ENCODE measurements at places on chromosomes 4 and X.

DNA sequence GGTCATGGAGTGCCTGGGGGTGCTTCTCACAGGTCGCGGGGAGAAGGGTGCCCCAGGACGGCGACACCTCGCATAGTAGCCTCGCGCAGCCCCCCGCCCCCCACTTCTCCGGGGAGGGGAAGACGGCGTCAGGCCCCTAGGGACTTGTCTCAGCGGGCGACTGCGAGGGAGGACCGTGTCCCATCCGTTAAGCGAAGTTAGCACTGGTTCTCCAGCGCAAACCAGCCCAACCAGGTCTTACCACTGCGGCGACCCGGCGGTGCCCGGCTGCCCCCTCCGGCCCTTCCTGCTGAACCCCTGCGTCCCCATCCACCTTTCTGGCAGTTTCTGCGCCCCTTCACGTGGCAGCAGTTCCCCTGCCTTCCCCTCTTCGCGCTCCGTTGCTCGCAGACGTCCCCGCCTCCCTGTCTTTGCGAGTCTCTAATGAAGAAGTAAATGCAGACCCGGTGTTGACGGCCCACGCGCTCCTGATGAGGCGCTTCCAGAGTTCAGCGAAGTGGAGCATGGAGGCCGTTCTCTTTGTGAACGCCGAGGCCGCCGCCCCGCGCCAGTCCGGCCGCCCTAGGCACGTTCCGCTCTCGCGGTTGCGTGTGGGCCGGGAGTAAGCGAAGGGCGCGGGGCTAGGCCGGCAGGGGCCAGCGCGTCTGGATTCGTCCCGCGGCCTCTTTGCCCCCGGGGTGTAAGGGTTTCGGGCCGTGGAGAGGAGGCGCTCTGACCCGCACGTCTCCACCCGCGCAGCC is 3.0 kb downstream of the SLIT2 start:
- DNase-seq, result no peak

DNA sequence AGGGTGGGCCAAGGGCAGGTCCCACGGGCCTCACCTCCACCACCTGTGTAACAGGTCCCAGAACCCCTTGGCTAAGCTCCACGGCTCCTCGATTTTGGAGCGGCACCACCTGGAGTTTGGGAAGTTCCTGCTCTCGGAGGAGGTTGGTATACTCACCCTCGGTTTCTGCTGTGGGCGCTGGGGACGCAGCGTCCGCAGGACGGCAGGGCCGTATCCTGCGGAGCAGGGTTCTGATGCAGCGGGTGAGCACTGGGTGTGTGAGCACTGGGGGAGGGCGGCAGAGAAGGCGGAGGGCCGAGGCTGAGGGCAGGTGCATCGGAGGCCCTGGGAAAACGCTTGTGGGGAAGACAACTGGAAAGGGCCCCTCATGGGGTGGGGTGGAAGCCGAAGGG is 11.0 kb downstream of the ATP5ME start:
- DNase-seq, result no peak

- no peak for DNase-seq
Observed at GRCh38 chrX:97102938-97103337, 219.2 kb downstream of the RPA4 start.

DNA sequence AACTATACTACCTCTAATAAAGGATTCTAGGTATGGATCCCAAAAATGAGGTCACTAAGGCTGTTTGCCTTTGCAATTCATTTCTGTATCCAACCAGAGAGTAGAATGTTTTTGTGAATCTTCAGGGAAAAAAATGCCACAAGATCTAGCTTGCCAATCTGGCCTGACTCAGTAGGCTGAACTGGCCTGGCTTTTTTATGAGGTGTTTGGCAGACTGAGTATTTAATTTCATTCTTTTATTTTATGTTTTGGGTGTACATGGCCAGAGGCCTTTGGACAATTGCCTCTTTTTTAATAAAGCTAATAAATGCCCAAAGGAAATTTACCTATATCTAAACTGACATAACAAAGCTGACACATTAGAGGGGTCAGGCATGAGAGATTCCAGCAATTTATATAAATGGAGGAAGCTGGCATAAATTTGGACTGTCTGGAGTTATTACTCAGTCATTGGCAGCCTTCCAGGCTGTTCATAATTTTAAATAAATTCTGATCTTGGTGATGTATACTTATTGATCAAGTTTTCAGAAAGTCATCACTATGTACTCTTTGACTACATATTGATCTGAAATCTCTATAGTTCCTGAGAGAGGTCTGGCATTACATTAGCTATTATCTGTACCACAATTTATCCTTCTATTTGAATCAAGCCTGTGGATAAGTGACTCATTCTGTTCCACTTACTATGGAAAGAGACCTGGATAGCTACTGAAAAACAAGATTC is 376.4 kb upstream of the NOCT start:
- no peak for DNase-seq

- DNase-seq, result no peak
Observed at GRCh38 chr4:156036496-156036895, 82.8 kb upstream of the CTSO start.

- no peak for DNase-seq
Observed at GRCh38 chr4:61451935-61452334, 251.8 kb downstream of the ADGRL3 start.

- DNase-seq, result no peak
Observed at GRCh38 chrX:152642931-152643564, 5.4 kb downstream of the GABRQ start.

DNA sequence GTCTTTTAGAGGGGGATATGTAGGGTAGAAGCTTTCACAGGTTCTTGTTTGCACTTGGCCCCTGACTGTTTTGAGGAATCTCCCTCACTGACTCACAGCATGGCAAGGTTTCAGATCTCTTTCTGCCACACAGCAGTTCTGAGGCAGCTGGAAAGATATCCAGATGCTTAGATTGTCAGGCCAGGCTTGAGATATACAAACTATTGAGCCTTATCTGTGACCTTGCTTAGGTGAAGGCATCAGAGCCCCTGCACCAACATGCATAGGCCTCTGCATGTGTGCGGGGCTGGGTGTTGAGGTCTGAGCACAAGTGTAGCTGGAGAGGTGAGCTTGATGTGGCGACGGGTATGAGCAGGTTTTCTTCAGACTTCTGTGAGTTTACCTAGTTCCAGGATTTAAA is 80.9 kb upstream of the MSANTD1 start:
- no peak for DNase-seq

DNA sequence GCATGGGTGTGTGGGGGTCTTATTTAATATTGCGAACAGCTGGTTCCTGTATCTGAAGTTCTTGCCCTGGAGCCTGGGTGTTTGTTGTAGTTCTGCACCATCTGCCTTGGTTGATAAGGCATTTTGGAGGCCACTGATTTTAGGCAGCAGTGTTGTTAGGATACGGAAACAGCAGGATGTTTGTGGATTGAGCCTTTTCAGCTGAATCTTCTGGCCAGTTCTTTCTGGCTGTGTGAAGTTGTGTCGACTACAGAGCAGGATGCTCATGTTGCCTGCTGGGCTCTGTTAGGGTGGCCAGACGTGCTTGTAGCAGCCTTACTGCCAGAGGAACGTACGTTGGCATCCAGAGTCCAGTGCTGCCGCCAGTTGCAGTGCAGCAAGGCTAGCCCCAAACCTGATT is 134.2 kb downstream of the PTTG2 start:
- DNase-seq, result no peak

- no peak for DNase-seq
Observed at GRCh38 chr4:6857009-6857882, 52.4 kb upstream of the TBC1D14 start.

GRCh38 chr4:6217716-6218381 is 17.5 kb upstream of the JAKMIP1 start:
- DNase-seq, result no peak

GRCh38 chrX:1477801-1478458 is 25.2 kb upstream of the ASMTL start:
- DNase-seq, result no peak

GRCh38 chrX:10112510-10112909 is 44.3 kb upstream of the CLCN4 start:
- DNase-seq, result no peak

GRCh38 chr4:182918791-182919302 is 1.7 kb upstream of the DCTD start:
- no peak for DNase-seq

GRCh38 chrX:13092455-13092941 is 48.1 kb upstream of the FAM9C start:
- peak; percentile 10 for DNase-seq

DNA sequence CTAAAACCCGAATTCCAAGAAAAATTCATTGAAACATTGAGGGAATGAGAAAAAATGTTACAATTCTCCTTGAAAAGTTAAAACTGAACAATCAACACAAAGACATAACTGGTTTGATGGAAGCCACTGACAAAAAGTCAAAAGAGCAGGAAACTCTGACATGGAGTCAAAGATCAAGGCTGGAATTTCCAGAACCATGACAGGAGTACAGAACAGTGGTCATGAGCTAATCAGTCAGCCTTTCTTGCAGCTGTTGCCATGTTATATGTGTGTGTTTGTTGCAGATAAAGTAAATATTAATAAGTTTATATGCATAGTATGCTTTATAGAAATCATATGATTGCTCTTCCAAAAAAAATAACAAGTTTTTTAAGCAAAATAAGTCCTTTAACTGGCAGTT is 184.7 kb upstream of the HCCS start:
- no peak for DNase-seq

DNA sequence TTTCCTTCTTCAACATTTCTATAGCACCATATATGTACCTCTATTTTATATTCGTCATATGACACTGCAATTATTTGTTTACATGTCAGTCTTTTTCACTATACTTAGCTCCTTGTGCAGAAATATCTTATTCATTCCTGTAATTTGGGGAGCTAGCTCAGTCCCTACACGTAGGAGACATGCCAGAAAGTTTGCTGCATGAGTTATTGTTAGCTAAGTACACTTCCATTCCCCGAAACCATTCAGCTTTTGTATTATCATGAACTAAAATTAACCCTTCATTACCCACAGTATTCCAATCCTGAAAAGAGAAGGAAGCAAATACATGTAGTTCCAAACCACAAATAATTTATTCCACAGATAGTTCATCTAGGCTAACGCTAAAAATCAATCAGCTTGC is 10.2 kb downstream of the CBR4 start:
- no peak for DNase-seq

- DNase-seq, result no peak
Observed at GRCh38 chr4:99885063-99885664, 9.1 kb downstream of the LAMTOR3 start.

GRCh38 chr4:95085124-95085833 is 327.5 kb downstream of the BMPR1B start:
- no peak for DNase-seq

DNA sequence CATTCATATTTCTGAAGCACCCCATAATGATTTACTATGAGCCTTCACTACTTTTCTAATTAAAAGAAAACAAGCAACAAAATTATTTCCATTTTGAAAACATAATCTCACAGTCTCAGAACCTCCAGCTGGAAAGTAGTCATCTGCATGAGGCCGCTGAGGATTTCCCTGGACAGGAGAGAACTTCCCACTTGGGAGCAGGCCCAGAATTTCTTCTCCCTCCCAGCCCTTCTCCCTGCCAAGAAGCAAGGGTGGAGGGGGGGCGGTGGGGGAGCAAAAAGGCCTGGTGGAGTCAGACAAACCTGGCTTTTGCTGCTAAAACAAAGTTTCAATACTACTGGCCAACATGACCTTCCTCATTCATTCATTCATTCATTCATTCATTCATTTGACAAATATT is 167.3 kb downstream of the PJA1 start:
- no peak for DNase-seq

GRCh38 chrX:129842510-129843208 is 1.0 kb downstream of the ZDHHC9 start:
- DNase-seq, result peak; percentile 4

DNA sequence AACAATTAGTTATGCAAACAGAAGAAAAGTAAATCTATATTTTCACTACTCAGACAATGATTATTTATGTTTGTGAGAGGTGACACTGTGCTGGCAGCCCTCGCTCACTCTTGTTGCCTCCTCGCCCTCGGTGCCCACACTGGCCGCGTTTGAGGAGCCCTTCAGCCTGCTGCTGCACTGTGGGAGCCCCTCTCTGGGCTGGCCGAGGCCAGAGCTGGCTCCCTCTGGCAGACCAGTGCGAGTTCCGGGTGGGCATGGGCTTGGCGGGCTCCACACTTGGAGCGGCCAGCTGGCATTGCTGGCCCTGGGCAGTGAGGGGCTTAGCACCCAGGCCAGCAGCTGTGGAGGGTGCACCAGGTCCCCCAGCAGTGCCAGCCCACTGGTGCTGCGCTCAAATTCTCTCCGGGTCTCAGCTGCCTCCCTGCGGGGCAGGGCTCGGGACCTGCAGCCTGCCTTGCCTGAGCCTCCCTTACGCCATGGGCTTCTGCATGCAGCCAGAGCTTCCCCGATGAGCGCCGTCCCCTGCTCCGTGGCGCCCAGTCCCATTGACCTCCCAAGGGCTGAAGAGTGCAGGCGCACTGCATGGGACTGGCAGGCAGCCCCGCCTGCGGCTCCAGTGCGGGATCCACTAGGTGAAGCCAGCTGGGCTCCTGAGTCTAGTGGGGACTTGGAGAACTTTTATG is 902.6 kb downstream of the PDHA2 start:
- DNase-seq, result peak; percentile 4

DNA sequence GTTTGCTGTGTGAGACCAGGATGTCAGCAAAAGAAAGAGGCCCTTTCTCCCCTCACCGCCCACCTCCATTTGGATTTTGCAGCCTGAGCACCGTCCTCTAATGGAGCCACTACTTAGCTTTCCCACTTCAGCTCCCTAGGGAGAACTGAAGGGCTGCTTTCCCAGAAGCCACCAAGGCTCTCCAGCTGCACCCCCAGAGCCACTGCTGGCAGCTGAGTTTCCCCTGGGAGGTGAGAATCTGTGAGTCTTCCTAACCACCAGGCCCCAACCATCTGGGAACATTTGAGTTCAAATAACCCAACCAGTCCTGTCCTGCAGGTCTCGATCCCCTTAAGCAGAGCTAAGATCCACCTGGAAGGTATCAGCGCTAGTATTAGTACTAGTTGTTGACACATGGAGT is 173.1 kb upstream of the USP9X start:
- DNase-seq, result no peak

GRCh38 chrX:16566571-16566970 is 83.4 kb upstream of the S100G start:
- DNase-seq, result no peak

GRCh38 chr4:111988514-111988913 is 156.7 kb upstream of the FAM241A start:
- DNase-seq, result no peak
